ENCODE measurements at places on chromosomes 11 and 22.

DNA sequence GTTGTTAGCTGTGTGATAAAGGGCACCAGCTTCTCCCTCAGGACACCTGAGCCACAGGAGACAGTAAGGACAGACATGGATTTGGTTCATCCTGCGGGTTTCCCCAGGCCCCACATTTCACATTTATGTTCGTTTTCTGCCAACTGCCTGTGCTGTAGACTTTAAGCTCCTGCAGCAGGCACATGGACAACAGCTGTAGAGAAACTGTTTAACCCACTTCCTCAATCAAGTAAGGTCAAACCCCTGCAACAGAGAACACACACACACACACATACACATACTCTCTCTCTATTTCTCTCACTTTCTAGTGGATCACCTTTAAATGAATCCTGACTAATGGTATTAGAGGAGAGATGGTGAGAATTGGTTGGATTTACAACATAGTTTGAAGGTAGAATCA lies 90.7 kb downstream of the C11orf87 start:
- no peak for DNase-seq

- no peak for DNase-seq
These were observed 5.9 kb upstream of the PICK1 start for GRCh38 chr22:38051261-38051660.

DNA sequence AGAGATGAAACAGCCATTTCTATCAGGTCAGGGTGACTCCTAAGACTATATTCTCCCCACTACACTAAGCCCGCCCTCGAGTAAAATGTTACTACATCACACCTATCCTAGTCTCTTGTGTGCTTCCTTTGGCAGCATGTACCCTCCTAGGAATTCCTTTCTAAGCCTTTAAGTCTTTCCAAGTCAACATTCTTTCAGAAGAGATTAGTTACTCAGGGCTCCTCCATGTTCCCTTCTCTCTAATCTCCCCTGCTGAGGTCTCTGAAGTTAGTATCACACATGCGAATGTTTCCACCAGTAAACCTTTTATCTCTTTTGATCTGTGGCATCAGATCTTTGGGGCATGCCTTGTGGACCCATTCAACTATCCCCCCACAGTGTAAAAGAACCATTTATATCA lies 873.7 kb upstream of the FAT3 start:
- no peak for DNase-seq

DNA sequence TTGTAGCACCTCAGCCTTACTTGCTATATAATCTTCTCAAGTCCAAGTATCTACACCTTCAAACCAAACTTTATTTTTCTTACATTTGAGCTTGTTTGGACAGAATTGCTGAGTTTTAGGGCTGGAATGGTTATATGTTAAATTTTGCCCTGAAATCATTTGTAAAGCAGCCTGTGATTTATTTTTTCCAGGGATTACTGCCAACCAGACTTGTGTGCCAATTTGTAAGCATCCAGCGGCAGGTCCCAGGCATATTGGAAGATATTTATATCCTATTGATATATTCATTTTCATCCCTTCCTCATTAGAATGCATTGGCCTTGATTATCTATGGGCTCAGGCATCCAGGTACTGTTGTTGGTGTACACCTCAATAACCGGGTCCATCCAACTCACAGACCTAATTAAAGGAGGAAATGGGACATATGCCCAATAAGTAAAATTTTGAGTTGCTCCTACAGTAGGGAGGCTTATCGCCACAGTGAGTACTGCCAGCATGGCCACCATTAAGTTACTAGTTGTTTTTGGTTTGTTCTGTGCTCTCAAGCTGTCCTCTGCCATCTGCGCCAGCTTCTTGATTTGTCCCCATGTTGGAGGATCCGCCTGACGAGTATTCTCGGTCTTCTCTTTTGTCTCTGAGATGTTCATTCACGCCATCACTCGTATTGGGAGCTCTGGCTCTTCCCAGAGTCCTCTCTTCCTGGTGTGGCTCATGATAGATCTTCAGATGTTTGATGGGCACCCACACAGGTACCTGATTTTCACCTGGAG lies 9.8 kb upstream of the DNAJB13 start:
- no peak for DNase-seq

GRCh38 chr11:130092661-130093060 lies 23.0 kb downstream of the APLP2 start:
- DNase-seq, result no peak

- no peak for DNase-seq
These were observed 150.7 kb downstream of the BLID start for GRCh38 chr11:121965330-121965729.

DNA sequence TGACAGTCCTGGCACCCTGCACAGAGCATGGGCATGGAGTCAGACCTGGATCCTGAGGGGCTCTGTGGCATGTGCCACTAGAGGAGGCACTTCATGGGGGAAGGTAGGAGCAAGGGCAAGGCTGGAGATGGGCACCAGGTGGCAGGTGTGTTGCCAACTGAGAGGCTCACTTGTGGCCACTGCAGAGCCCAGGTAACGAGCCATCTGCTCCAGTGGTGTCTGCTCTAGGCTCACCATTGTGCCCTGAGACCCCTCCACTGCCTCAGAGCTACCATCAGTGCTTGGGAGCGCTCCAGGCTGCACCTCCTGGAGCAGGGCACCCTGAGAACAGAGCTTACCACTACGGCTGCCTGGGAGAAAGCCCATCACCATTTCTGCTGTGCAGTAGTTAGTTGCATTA lies 1.3 kb upstream of the ZDHHC8 start:
- no peak for DNase-seq

DNA sequence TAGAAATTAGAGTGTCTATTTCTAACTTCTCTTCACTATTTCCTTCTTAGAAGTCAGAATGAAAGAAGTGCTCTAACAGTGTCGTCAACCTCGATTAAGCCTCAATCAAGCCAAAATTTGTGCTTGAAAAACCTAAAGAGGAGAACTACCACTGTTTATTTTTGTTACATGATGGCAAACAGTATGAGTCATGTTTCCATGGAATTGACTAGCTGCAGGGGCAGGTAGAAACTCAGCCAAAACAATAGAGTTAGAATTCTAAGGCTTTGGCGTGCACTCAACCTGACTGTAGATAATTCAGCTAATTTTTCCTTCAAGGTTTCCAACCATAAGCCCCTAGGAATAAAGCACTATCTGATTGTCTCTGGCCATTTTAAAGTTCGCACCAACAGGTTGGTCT lies 415.9 kb downstream of the ETS1 start:
- DNase-seq, result no peak

DNA sequence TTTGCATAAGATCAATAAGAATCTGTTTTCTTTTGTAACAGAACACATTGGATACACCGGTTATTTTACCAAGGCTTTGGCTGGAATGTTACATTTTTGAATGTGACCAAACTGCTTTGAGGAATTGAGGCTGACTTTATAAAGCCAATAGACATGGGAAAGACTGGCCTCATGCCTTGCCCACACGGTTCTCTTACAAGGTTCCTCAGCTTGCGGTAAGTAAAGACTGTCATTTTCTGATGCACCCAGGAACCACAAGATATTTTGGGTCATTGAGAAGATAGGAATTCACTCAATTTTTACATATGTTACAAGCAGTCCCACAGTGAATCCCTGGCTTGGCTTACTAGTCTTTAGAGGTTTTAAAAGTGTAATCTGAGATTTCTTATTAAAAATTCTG lies 23.9 kb downstream of the OR10A6 start:
- DNase-seq, result no peak

- no peak for DNase-seq
These were observed 182.1 kb upstream of the SORL1-AS1 start for GRCh38 chr11:121634889-121635288.

- no peak for DNase-seq
These were observed 22.3 kb downstream of the FGF4 start for GRCh38 chr11:69752890-69753289.

GRCh38 chr11:20912065-20912821 lies 242.9 kb downstream of the NELL1 start:
- DNase-seq, result no peak

GRCh38 chr22:40482391-40482790 lies 112.0 kb downstream of the SGSM3 start:
- no peak for DNase-seq

DNA sequence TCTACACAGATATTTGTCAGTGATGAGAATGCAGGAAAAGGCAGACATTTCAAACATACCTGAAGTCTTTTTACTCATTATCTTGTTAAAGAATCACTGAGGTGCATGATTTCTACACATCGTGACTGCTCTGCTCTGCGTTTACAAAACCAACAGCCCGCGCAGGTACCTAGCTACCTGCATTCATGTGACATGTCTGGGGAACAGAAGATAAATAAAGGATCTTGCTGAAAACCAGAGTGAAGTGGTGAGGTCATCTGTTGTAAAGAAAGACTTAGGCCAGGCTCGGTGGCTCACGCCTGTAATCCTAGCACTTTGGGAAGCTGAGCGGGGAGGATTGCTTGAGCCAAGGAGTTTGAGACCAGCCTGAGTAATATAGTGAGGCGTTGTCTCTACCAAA lies 15.7 kb downstream of the ASPHD2 start:
- DNase-seq, result no peak

- DNase-seq, result no peak
These were observed 104.7 kb upstream of the E2F8 start for GRCh38 chr11:19345519-19345847.

GRCh38 chr11:75096456-75097172 lies at the start of gene OR2AT4:
Gene OR2AT4 (minus strand): TSS chr11:75096876.
- no peak for DNase-seq

- no peak for DNase-seq
These were observed 1354.0 kb upstream of the RAG2 start for GRCh38 chr11:37951996-37952395.

- DNase-seq, result peak; percentile 54
These were observed 40.2 kb downstream of the DIXDC1 start for GRCh38 chr11:111977146-111978027.

DNA sequence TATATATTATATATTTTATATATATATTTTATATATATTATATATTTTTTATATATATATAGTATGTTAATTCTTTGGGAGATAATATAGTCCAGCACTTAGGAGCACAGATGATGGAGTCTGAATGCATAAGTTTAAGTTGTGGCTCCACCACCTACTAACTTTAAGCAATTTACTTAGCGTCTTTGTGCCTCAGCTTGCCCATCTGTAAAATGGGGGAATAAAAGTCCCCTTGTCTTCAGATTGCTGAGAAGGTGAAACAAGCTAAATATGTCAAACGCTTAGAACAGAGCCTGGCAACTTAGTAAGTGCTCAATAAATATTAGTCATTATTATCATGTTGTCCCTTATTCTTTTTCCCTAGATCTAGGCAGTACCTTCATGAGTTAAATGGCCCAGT lies 27.5 kb downstream of the DSCAML1 start:
- DNase-seq, result no peak

GRCh38 chr22:26981111-26981510 lies 323.7 kb downstream of the MIAT start:
- DNase-seq, result no peak

DNA sequence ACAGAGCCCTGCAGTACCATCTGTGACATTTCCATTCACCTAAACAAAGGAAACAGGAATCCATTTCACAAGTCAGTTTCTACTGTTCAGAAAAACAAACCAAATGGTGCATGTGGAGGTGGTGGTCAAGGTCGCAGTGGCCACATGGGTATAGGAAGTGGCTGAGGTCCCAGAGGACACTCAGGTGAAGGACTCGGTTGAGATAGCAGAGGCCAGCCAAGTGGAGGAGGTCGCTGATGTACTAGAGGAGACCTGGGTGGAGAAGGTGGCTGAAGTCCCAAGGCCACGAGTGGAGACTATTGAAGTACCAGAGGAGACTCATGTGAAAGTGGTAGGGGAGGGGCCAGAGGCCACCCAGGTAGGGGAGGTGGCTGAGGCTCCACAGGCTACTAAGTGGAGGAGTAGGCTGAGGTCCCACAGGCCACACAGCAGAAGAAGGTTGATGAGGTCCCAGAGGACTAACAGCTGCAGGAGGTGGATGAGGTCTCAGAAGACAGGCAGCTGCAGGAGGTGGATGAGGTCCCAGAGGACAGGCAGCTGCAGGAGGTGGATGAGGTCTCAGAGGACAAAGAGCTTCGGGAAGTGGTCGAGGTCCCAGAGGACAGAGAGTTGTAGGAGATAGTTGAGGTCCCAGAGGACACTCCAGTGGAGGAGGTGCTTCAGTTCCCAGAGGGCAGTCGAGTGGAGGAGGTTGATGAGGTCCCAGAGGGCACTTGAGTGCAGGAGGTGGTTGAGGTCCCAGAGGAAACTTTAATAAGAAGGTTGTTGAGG lies 40.2 kb downstream of the ZNF195 start:
- no peak for DNase-seq

- DNase-seq, result no peak
These were observed 58.8 kb downstream of the GRK3 start for GRCh38 chr22:25623310-25623734.

- no peak for DNase-seq
These were observed 5.1 kb upstream of the CLPB start for GRCh38 chr11:72439455-72439854.

GRCh38 chr22:40265783-40266182 lies 80.5 kb upstream of the ADSL start:
- no peak for DNase-seq

GRCh38 chr11:108871867-108872266 lies 207.0 kb downstream of the DDX10 start:
- no peak for DNase-seq

- peak; percentile 36 for DNase-seq
These were observed 15.9 kb upstream of the APOBEC3A start for GRCh38 chr22:38941488-38941987.

- no peak for DNase-seq
These were observed 114.7 kb downstream of the MSANTD4 start for GRCh38 chr11:105907319-105907718.

DNA sequence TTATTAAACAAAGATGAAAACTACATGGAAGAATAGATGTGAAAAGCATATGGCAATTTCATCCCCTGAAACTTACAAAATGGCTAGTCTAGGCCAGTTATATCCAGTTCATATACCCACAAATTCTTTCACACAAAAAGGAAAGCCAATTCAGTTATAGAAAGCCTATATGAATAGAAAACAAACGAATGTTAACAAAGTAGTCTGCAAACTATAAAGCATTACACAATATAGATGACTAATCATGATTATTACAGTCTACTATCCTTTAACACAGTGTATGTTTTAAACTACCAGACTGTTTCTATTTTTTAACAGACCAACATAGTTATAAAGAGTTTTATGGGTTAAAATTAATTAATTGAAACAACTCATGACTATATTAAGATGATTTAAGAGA lies 12.1 kb downstream of the DCUN1D5 start:
- DNase-seq, result no peak

GRCh38 chr11:20558741-20559140 lies 40.7 kb upstream of the SLC6A5 start:
- no peak for DNase-seq

- DNase-seq, result no peak
These were observed 2.2 kb downstream of the PNPLA2 start for GRCh38 chr11:820655-821511.
